Transverse colon (tissue), 4 donors: ENCODE measurements at places on chromosomes 4 and X. TPM values are rescaled to one million over a fixed set of nuclear protein-coding genes. Genes with fewer than 3 reads are reported as not detected.

DNA sequence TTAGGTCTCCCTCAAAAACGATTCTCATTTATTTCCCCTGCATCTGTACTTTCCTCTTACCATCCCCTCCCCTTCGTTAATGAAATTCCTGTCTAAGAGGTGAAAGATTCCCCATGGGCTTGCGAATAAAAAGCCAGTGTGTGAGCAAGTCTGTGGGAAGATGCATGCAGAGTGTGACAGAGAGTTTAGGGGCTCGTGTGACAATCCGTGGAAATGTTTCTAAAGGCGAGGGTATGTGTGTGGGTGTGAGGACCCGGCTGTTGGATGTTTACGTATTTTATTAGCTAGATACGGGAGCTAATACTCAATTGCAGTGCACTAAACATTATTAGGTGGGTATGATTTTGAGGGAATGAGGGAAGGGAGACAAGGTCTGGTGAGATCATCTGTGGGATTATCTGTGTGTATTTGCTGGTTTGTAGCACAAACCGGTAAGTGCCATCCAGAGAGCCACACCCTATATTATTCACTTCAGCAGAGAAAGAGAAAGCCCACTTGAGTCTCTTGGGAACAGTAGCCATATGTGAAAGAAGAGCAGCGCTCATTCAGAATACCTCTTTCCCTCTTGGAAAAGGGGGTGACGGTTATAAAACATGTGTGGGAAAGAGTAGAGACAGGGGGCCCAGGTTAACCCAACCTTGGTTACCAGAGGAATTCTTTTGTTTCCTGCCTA is 893 bp upstream of the HOPX start:
- no peak for DNase-seq

PHOX2B gene
- 0.64 TPM for total RNA-seq

DBET gene
- total RNA-seq = not detected

DNA sequence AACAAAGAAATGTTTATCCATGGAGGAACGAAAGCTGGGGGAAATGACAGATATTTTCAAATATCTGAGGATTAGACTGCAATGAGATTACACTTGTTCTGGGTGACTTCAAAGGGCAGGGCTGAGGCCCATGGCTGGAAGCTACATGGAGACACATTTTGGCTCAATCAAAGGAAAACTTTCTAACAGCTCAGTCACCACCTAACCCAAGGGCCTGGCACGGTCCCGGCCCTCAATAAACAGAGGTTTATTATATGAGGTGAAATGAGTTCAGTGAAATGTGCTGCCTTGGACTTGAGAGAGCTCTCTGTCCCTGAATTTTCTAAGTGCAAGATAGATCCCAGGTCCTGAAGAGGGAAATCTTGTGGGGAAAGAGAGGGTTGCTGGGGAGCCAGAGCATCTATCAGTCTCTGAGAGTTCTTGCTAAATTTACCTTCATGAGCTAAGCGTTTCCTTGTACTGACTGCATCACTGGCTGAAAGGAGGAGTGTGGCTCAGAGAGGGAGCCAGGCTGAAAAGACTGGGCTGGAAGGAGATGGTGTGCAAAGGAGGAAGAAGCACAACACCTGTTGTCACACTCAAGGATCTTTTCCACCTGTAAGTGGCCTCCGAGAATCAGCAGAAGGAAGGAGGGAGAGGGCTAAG is 2.0 kb upstream of the RIPPLY1 start:
- no peak for DNase-seq

DNA sequence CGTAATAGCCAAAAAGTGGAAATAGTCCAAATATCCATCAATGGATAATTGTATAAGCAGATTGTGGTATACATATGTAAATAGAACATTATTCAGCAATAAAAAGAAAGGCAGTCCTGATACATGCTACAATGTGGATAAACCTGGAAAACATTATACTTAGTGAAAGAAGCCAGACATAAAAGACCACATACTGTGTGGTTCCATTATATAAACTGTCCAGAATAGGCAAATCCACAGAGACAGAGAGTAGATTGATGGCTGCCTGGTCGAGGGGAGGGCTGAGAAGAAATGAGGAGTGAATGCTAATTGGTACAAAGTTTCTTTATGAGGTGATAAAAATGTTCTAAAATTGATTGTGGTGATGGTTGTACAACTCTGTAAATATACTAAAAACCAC is 397.4 kb upstream of the RPS6KA3 start:
- DNase-seq = no peak

DNA sequence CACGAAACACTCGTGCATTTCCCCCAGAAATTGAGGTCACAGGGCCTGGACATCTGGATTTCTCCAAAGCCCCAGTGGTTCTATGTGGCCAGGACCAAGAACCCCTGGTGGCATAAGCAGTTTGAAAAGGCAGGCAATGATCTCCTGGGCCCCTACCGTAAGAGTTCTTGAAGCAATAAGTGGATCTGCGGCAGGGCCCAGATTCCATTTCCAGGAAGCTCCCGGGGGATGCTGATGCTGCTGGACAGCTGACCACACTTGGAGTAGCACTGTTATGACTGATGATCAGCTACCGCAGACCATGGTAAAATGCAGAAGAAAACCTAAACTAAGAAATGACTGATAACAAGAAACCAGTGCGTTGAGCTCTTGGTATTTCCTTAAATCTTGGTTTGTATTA is 27.8 kb downstream of the SMS start:
- no peak for DNase-seq

DNA sequence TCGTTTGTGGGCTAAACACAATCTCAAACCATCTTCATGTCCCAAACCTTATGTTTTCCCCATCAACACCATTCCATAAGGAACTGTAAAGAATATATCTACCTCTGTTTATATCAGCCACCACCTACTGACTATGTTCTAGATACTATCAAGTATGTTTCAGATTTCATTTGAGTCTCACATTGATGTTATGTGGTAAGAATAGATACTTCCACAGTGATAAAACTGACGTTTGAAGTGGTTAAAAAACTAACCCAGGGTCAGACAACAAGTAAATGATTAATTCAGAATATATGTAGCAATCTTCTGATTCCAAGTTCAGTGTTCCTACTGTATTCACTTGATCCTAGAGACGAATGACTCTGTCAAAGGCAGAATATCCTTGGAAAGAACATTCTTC is 156.8 kb upstream of the RASGEF1B start:
- no peak for DNase-seq

FABP2 gene
- total RNA-seq = 23.0 TPM

GRCh38 chrX:134761788-134762187 is 103.5 kb upstream of the PLAC1 start:
- no peak for DNase-seq

DNA sequence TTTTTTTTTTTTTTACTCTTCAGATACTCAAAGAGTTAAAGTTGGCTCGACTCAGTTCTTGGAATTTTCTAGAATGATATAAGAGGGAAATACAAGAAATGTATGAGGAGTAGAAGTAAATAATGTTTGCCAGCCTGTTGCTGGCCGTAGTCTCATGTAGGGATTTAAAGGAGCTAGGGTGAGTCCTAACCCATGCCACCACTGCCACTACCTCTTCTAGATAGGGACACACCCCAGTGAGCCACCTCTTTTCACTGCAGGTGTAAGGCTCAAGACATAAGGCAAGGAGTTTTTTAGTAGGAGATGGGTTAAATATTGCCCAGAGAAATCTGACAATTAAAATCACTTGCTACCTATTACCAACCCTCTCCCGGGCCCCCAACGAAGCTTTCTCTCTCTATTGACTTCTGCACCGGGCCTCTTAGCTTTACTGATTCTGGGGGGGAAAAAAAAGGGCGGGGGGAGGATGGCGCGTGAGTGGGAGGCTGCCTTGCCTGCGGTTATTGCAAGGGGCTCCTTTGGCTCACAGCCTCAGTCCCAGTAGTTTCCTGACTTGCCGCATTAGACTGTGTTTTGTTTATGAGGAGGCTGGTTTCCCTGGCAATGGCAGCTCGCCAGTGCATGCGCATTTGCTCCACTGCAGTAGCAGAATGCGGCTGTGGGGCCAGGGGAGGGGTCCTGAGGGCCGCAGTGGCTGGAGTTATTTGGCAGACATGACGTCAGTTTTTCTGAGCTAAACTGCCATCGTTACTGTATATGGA is 3.0 kb downstream of the LINC00632 start:
- peak; percentile 11 for DNase-seq

- no peak for DNase-seq
Observed at GRCh38 chrX:46587753-46588171, 14.2 kb downstream of the CHST7 start.

DNA sequence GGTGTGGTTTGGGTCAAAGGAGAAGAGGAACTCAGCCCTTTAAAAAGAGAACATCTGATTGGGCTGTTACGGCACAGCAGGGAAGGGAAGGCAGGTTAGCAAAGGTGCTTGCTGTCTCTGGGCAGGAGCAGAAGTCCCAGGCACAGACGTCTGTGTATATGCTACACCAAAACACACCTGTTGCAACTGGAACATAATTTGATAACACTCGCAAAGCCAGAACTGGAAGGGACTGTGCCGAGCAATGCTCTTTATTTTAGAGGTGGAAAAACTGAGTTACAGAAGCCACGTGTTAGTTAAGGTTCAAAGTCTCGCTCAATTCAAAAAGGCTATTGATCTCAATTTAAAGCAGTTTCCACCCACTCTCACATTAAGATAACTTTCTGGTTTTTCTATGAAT is 2.2 kb upstream of the FAM114A1 start:
- peak; percentile 61 for DNase-seq

DNA sequence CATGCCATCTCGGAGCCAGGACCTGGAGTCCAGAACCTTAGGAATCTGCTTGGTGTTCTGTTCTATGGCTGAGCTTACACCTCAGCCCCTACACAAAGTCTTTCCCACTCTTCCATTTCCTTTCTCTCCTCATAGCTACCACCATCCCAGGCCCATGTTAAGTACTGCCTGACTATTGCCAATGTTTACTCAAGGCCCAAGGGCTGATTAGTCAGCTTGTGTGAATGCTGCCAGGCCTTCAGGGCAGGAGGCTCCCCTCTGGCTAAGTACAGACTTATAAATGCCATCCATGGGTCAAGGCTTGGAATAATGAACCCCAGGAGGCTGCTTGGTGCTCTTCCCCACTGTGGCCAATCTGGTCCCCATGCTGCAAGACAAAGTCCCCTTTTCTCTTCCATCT is 411.6 kb upstream of the MAGEB18 start:
- no peak for DNase-seq

RIPPLY1 gene
- not detected for total RNA-seq

STAG2 gene
- total RNA-seq = 82.7 TPM

DNA sequence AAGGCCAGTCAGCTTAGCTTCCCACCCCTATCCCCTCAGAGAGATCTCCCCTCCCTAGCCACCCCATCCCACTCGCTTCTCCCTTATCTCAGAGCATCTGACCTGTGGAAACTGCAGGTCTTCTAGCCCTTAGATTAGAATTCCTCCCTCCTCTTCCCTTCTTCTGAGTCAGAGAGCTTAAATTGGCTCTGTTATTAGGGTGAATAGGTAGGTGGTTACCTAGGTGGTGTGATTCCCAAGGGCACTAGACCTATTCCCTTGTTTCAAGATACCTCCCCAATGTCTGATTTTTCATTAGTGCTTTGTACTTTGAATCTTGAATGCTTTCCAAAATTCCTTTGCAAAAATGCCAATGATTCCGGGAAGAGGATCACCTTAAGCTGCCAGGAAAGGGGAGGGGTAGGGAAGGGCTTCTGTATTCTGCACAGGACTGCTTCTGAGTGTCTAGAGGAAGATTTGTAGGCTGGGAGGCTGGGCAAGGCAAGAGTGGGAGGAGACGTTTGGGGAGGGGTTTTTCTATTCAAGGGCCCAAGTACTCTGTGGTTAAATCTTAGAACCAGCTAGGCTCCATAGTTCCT is 24.5 kb upstream of the MSN start:
- DNase-seq = no peak

NAA10 gene
- 57.2 TPM for total RNA-seq

- no peak for DNase-seq
Observed at GRCh38 chr4:87235020-87235671, 14.7 kb upstream of the KLHL8 start.

DNA sequence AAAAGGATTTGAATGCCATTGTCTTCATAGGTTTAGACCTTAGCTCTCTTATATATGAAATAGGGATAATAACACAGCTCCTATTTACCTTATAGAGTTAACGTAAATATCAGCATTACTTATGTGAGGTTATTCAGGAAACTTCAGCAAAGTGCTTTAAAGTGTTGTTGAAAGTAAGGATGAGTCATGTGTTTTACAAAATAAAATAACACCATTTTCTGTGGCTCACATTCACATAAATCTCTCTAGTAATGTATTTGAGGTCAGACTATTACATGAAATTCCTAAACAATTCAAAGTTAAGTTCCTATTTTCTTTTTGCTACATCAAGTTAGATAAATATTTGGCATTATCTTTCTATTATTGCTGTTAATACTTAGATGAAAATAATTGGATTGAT is 2.9 kb downstream of the GNRHR start:
- no peak for DNase-seq

- DNase-seq = no peak
Observed at GRCh38 chrX:133994576-133994975, 9.2 kb upstream of the GPC3 start.

LRP2BP gene
- total RNA-seq = 20.1 TPM

DNA sequence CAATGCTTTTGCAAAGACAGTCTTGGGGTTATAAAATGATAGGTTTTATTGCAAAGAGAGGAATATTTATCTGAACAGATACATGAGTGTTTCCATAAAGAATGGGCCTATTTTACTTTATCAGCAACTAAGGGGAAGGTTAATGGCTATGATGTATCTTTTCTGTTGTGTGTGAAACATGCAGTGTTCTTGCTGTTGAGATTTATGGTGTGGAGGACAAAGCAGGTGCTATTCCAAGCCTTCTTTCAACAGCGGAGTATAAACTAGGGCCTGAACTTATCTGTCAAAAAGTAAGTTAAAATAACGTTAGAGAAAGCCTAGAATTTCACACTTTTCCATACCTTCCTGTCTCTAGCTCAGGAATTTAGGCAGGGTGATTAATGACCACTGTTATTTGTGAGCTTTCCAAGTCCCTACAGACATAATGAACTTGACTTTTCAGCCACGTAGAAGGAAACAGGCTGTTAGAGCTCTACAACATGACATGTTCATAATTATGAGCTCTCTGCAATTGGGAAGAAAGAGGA is 411.4 kb downstream of the IL1RAPL1 start:
- no peak for DNase-seq

TMPRSS11E gene
- not detected for total RNA-seq

GRCh38 chr4:8019396-8020365 is 80.0 kb upstream of the AFAP1 start:
- peak; percentile 80 for DNase-seq

SMS gene
- total RNA-seq = 95.4 TPM

- DNase-seq = no peak
Observed at GRCh38 chr4:139247241-139247640, 32.8 kb downstream of the MGARP start.

- DNase-seq = no peak
Observed at GRCh38 chrX:12973561-12974304, 1.2 kb upstream of the TMSB4X start.

- no peak for DNase-seq
Observed at GRCh38 chr4:26836539-26836938, 24.1 kb upstream of the STIM2 start.
